ENCODE measurements at places on chromosomes 5 and 9.

DNA sequence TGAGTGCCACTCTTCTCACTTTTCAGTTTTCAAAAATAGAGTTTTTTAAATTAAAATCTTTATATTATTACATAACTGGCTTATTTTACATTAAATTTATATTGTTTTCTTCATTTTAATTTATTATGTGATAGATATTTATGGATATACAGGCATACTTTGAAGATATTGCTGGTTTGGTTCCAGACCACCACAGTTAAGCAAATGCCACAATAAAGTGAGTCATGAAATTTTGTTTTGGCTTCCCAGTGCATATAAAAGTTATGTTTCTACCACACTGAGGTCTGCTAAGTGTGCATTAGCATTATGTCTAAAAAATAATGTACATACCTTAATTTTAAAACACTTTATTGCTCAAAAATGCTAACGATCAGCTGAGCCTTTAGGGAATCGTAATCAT, 47.4 kb downstream of the NDUFS4 start:
- DNase-seq, result no peak

DNA sequence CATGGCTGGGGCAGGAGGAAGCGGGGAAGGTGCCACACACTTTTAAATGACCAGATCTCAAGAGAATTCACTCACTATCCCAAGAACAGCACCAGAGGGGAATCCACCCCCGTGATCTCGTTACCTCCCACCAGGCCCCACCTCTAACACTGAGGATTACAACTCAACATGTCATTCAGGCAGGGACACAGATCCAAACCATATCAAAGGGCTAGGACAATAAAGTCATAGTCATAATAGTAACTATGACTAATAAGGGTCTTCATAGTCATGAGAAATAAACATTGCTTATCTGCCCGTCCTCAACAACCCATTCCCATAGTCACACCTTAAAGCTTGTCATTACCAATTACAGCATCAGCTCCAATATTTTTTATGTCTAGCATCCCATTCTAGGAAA, 65.3 kb upstream of the SMC2 start:
- DNase-seq, result no peak

DNA sequence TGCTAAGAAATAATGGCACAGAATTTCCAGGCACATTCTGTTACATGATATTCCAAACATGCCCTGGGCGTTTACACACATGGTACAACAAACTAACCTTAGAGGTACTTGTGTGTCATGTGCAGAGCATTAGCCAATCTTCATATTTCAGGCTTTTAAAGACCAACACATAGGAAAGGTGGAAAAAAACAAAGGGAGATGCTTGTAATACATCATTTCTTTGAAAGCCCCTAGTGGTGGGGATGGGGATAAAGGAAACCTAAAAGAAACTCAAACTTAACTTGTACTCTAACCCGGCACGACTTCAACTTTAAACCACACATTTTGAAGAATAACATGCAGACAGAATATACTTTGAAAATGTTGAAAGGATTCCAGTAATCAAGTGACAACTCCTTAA, 133.6 kb downstream of the PTPRD start:
- no peak for DNase-seq

GRCh38 chr5:13643734-13644133, 300.8 kb downstream of the DNAH5 start:
- DNase-seq, result no peak

DNA sequence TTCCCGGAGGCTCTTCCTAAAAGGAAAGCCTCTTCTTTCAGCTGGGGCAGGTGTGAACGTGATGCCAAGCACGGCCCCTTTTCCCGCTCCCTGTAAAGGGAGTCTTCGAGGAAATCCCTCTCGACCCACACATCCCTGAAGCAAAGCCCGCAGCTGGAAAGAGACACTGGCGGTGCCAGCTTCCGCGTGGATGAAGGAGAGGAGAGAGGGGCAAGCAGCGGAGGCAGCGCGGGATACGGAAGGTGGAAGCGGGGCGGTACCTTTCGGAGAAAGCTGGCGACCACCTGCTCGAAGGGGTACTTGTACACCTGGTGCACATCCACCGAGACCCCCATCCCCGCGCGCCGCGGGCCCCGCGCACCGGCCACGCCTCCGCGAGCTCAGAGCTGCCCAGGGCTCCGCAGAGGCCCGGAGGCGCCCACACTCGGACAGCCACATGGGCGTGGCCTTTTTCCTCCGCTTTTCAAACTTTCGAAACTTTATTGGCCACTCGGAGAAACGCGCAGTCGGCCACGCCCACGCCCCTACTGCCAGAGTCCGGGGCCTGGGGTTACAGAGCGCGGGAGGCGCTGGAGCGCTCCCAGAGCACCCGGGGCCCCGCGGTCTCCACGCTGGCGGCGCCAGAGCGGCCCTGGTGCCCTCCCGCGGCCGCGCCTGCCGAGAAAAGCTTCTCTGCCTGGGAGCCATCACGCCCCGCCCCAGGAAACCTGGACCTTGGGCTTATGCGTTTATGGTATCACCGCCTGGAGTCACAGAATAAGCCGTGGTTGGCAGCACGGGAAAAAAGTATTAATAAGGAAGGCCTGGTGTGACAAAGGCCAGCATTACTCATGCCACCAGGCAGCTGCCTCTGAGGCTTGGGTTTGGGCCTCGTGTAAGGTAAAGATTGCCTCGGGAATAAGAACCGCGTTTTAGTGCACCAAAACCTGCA, at the start of gene PRELID2:
Gene PRELID2, minus strand, starts transcription at position 426 of the 931 bp plus-strand sequence. Its CDS starts 91 bp downstream, at position 335.
- DNase-seq, result peak; percentile 9

- DNase-seq, result no peak
These were observed 42.5 kb downstream of the TMEM174 start for GRCh38 chr5:73215531-73215890.

- DNase-seq, result no peak
These were observed 48.0 kb downstream of the IPO11 start for GRCh38 chr5:62460578-62460983.

DNA sequence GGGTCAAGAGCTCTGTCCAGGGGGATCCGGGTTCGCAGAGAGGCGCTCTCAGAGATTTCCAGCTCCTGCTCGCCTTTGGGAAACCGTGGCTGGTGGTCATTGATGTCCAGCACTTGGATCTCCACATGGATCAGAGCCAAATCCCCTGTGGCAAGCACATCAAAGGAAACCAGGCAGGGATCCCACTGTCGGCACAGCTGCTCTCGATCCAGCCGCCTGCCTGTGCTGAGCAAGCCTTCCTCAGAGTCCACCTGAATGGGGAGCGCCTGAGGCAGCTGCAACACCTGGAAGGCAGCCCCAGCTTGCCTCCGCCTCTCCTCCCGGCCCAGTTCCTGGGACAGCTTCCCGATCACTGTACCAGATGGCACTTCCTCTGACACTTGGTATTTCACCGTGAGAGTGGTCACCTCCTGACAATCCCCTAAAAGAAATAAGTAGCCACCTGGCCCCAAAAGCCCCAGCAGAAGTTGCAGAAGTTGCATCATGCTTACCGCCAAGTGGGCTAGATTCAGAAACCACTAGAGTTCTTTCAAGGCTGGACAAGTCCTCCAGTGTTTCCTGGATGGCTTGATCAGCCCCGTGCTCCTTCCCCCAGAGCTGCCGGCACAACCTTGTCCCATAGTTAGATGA, 520 bp downstream of the PCDH12 start:
- no peak for DNase-seq

Measured in stimulated activated CD4-positive, alpha-beta T cell treated with anti-CD3 and anti-CD28 coated beads, TNF-alpha, amount 100 ng/mL, for 4 hours (primary cell).